ENCODE measurements at places on chromosomes 7 and 10.
A peak's percentile ranks its signal among the peaks of the same experiment; 100 is the strongest.

- peak; percentile 86 for DNase-seq
These were observed 47.6 kb upstream of the ANKRD1 start for GRCh38 chr10:90968328-90969081.

DNA sequence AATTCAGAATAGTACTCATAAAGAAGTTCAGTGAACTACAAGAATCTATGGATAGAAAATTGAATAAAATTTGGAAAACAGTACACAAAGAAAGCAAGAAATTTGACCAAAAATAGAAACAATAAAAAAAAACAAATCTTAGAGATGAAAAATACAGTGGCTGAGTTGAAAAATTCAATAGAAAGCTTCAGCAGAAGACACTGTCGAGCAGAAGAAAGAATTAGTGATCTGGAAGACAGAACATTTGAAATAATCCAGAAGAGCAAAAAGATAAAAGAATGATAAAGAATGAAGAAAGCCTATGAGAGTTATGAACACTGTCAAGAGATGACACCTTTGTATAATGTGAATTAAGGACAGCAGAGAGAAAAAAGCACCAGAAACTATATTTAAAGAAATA is 480.6 kb downstream of the SDK1 start:
- DNase-seq, result no peak

GRCh38 chr10:79336739-79337138 is 10.5 kb upstream of the PPIF start:
- DNase-seq, result no peak

GRCh38 chr7:29287366-29287765 is 92.8 kb downstream of the CHN2 start:
- DNase-seq, result no peak

DNA sequence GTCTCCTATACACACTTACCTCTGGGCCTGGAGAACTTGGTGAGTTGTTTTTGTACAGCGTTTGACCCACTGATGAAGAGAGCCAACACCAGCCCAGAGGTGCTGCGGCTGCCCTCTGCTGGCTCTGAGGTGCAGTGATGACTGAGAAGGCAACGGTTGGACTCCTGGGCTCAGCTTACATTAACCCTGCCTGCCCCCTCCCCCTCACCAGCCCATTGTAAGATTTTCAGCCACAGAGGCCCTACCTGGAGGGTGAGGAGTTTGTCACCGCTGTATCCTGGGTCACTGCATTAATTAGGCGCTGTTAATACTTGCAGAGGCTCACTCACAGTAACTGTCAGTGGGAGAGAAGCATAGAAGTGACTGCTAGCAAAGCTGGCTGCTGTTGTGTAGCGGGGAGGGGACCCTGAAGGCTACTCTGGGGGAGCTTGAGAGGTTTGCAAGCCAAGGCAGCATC is 19.0 kb upstream of the ANKRD2 start:
- no peak for DNase-seq

GRCh38 chr7:55155351-55156117 is 136.7 kb downstream of the EGFR start:
- DNase-seq, result no peak

GRCh38 chr7:2701832-2702593 is 14.0 kb downstream of the AMZ1 start:
- no peak for DNase-seq

- no peak for DNase-seq
These were observed 243.6 kb downstream of the KCNMA1 start for GRCh38 chr10:77393821-77394501.

DNA sequence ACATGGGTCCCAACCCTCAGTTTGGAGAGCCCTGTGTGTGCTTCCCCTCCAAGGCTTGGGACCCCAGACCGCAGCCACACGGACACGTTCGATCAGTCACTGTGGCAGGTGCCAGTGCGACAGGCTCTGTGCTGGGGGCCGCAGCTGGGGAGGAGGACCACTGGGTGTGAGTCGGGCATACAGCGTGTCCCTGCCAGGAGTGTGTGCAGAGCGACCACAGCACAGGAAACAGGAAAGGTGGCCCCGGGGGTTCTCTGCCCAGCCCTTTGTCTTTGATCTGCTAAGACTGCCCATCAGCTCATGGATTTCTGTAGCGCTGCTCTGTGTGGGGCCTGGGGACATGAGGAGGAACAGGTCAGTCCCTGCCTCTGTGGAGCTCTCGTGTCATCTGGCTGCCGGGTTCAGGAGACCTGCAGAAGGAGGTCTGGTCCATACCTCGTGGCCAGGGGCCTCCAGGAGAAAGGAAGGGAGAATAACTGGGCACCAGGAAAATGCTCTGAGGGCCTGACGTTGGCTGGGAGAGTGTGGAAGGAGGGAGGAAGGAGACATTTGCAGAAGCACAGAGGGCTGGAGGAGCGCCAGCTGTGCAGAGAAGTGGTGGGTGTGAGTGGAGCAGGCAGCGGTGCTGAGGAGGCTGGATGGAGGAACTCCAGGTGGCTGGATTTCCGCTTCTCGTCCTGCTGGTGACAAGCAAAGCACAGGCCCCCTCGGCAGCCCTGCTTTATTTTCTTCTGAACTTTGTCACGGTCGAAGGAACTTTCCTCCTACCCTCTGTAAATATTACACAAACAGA is 4.1 kb downstream of the NUDT1 start:
- no peak for DNase-seq

DNA sequence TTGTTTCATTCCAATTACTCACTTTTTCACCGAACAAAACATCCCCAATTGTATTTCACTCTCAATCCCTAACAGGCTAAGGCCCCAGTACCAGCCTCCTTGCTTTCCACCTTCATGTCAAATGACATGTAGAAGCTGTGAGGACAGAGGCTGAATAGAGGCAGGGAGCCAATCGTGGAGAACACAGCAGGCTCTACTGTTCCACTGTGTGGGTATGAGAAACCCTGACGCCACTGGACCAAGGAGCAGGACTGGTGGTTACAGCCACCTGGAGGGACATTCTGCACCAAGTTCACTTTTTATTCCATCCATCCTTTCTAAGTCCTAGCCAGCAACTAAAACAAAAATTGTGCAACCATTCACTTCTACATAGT is 502.8 kb downstream of the SORCS1 start:
- DNase-seq, result no peak

GRCh38 chr10:120527691-120528090 is 70.7 kb downstream of the PLPP4 start:
- DNase-seq, result no peak

DNA sequence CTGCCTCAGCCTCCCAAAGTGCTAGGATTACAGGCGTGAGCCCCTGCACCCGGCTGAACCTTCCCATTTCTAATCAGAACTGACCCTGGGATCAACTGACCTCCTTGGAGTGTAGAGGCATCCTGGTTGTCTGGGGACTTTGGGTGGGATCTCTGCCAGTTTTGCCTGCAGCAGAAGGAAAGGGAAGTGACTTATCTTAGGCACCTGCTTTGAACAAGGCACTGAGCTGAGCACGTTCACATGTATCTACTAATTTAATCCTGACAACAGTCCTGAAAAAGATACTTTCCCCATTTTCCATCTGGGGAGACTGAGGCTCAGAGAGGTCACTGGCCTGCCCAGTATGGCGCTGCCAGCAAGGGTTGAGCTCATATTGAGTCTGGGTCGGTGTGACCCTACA is 153.4 kb downstream of the CUX1 start:
- no peak for DNase-seq

DNA sequence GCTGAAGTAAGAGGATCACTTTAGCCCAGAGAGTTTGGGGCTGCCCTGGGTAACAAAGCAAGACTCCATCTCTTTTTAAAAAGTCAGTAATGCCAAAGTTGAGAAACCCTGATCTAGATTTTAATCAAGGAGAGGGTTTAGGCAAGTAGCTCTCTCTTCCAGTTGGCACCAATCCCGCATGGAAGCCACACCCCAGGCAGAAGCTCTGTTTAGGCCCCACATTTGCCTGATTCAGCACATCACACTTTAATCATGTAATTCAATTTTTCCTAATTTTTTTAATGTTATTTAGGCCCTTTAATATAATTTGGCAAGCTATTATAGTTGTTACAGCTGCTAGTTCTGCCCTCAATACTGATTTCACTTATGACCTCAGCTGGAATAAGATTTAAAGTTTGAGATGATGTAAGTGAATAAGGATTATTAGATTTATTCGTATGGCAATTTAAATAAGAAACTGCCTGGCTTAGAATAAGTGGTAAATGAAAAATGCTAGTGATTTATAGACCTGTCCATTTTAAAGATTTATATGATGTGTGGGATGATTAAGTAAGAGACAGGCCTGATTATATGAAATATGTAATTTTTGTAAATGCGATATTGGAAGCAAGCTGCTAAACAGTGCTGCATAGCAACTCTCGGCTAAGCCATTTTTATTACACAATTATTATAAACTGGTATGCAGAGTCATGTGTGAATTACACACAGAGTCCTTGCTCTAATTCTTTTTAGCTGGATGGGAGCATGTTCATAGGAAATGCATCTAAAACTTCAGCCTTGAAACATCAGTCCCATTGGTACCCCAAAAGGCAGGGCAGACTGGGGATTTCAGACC is 80.2 kb upstream of the NFE2L3 start:
- no peak for DNase-seq

GRCh38 chr7:101294039-101294831 is 27.4 kb downstream of the IFT22 start:
- no peak for DNase-seq

GRCh38 chr7:124155432-124156022 is 122.7 kb upstream of the TMEM229A start:
- DNase-seq, result no peak

DNA sequence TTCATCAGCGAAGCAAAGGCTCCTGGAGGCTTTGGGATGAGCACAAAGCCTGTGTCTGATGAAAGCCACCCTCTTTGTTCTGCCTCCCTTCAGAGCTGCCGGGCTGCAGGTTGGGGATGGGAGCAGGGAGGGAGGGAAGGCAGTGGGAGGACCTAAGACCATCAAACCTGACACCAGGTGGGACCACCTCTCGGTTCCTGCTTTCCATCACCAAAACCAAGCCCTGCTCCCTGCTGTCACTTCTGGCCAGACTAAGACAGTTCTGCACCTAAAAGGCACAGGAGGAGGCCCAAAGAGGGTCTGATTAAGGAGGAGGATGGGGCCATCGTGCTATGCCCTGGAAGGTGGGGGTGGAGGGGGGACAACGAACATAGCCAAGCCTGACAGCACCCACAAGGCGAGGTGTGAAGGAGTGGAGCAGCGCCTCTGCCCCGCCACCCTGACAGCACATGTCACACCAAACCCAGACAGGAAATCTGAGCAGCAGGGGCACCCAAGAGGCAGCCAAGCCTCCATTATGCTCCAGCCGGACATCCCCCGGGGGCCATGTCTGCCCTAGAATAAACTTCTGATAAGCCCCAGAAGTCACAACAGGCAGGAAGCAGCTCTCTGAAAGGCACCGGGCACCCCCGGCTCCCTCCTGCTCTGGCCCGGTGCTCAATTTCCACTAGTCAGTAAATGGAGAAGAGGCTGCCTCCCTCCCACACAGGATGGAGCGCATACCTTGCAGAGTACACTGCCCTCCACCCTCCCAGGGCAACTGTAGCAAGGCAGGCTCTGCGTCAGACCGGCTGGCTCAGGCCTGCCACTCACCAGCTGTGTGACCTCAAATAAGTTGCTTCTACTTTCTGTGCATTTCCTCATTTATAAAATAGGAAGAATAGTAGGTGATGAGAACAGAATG is 48.9 kb downstream of the DLG5 start:
- DNase-seq, result no peak
